ENCODE measurements at places on chromosomes 4 and X.

DNA sequence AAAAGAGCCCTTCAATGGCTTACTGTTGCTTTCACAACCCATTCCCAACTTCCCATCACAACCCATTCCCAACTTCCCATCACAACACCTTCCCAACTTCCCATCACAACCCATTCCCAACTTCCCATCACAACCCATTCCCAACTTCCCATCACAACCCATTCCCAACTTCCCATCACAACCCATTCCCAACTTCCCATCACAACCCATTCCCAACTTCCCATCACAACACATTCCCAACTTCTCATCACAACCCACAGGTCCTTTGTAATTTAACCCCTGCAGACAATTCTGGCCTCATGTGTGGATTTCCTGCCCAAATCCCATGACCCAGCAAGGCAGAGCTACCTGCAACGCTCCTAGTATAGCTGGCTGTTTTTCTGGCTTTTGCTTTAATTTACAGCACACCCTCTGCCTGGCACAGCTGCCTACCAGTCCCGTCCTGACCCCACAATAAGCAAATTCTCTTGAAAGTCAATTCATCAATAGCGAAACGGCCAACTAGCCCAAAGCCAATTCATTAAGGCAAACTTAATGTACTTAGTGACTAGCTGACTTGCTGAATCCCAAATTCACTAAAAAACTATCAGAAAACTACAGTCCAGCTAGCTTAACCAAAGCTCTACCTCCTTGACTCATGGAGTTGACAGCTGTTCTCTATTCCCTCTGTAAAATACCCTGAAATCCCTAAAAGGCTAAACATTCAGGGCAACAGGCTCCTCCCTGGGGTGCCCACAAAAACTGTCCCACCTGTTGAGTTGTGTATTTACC is 75.6 kb downstream of the AFAP1 start:
- no peak for DNase-seq

DNA sequence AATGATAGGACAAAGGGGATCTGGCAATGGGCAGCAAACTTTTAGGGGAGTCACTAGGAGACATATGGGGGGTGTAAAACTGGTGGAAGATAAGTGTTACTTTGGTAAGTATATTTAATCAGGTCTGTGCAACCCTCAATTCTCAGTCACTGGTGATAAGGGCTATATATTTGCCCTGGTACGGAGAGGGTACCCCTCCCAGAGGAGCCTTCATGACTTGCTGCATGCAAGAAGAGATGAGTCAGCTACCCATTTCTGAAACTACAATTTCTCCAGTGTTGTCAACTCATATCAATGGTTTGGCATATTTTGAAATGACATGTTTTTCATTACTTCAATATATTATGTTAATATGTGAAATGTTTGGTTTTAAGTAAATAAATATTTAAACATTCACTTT is 14.3 kb downstream of the SMARCAD1 start:
- DNase-seq, result no peak

DNA sequence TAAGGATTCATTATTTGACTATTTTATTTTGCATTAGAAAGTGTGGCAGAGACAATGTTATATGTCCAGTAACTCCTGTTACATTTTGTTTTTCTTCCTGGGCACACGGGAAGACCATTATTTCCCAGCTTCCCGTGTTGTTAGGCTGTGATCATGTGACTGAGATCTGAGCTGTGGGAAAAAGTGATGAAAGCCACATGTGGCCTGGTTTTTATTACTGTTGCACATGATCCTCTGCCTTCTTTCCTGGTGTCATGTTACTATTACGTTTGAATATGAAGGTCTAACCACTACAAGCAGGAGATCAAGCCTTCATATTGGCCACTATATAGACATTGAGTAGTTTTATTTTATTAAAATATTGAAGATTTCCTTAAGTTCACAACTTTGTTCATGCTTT is 28.2 kb upstream of the MID1 start:
- no peak for DNase-seq

- no peak for DNase-seq
Measured at GRCh38 chr4:38409852-38410251, 254.1 kb upstream of the KLF3 start.

DNA sequence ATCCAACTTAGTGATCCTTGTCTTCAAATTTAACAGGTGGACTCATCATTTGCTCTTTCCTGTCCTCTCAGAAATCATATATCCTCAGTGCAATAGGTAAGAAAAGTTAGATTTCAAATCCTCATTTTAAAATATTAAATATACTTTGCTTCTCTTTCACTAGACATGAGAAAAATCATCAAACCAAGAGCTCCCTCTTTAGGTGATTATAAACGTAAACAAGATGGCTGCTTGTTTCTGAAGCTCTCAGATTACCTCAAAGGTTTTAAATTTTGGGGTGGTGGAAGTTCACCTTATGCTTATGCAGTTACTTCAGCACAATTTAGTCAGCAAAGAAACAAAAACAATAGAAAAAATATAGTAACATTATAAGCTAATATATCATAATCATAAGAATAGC is 27.3 kb downstream of the CSN3 start:
- no peak for DNase-seq

DNA sequence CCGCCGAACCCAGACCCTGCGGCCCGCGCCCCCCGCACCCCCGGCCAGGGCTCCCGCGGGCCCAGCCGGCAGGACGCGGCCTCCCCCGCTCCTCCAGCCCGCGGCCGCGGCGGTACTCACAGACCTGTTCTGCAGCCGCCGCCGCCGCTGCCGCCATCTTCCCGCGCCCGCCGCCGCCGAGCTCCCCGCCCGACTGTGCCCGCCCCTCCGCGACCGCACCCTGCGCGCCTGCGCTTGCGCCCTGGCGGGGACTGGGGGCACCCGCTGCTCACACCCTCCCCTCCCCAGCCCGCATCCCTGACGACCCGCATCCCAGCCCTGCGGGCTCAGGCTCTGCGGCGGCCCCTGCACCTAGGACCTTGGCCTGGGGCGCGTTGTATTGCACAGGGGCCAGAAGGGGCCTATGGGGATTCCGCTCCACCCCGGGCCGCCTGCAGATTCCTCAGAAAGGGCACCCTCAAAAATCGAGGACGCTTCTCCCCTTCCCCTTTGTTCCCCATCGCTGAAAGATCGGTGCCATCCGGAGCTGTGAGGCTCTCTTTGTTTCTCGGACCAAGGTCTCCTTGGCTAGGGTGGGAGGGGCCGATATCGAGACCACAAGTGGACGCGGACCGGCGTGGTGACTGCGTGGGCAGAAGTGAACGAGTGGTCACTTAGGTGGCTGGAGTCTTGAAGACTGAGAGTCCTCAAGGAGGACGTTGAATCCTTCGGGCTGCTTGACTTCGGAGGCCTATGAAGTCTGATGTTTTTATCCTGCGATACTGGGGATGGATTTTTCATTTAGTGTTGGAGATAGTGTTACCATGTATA is at the start of gene SGCB:
Gene SGCB, minus strand, starts transcription at position 197 of the 810 bp plus-strand sequence. Its CDS starts 40 bp downstream, at position 157.
- no peak for DNase-seq

GRCh38 chr4:85717847-85718246 is 242.9 kb downstream of the ARHGAP24 start:
- no peak for DNase-seq

DNA sequence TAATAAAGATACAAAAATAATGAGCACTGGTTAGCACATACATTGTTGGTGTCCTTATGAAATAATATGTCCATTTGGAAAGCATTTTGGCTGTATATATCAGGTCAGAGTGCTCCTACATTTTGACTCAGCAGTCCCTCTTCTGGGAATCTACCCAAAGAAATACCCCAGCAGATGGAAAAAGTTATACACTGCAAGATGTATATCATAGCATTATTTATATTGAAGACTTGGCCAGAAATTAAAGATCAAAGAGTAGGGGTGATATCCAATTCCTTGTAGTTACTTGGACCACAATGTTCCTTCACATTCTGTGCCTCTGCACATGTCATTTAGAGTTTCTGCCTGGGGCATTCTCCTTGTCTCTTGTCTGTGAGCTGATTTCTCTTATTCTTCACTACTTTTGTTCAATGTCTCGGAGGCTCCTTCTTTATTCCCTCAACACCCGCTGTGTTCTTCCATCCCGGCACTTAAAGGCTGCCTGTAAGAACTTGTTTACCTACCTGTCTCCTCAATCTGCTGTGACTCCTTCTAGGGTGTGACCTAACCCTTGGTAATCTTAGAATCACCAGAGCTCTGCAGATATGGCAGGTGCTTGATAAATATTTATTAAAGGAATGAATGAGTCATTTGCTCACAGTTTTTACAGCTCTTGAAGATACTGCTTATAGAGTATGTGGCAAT is 3.1 kb upstream of the TSPAN5 start:
- no peak for DNase-seq

- DNase-seq, result no peak
Measured at GRCh38 chr4:41167191-41167590, 47.2 kb downstream of the APBB2 start.

GRCh38 chrX:44155126-44155525 is 181.9 kb upstream of the NDP start:
- DNase-seq, result no peak

DNA sequence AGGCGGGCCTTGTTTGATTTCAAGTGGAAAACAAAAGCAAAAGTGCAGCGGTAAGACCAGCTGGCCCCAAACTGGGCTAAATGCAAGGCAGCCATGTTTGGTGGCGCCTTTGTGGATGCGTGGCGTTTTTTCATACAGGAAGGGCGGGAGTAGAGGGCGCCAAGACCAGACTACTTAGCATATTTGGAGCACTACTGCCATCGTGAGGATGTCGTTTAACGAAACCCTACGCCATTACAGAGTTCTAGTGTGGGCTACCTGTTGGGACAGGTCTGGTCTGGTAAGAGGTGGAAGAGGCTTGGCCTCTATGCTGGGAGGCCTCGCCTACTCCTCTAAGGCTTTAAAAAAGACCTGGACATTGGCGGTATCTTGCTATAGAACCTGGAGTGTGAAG is 230.7 kb upstream of the STK26 start:
- no peak for DNase-seq

- DNase-seq, result no peak
Measured at GRCh38 chrX:10514891-10515290, 105.5 kb downstream of the MID1 start.

All from AG04449 (cell line).